Breast epithelium (tissue), 4 donors: ENCODE measurements at places on chromosomes 12 and 14.

DNA sequence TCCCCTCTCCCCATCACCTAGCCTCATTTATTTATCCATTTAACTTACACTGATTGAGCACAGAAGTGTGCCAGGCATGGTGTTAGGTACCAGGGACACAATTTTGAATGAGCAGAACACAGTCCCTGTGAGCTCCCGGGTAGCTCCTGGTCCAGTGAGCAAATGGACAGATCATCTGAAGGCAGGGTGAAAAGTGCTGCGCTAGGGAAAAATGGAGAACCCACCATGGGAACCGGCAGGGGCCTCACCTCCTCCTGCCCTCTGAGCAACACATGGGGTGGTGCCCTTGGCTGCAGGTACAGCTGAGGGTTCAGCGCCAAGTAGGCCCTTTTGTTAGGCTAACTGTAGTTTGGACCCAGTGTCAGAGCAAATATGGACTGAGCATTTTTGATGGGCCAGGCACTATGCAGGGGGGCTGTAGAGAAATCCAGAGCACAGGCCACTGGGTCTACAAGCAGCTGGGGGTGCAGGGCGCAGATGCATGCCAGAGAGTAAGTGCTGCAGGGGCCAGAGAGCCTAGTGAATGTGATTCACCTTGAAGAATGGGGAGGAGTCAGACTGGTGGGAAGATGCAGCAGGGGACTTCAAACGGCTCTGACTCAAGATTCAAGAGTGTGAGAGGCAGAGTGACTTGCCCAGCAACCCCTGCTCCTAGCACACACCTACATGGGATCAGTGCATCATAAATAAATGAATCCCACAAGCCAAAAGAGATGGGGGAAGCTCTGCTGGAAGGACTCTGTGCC lies 28.2 kb downstream of the LTBP2 start:
- H3K36me3 ChIP-seq, result no peaks in the 10 kb centered on the region
- no peak overlapping the region for H3K4me3 ChIP-seq
- DNase-seq, result no peak
- H3K27ac ChIP-seq, result peak overlapping the region; percentile 1
- peaks cover 4% of the 10 kb centered on the region for H3K4me1 ChIP-seq

- no peaks in the 10 kb centered on the region for H3K27me3 ChIP-seq
- H3K27ac ChIP-seq, result peak overlapping the region; percentile 62
Observed at GRCh38 chr12:47741340-47741703, 16.0 kb upstream of the ENDOU start.

- H3K27me3 ChIP-seq, result no peaks in the 10 kb centered on the region
- no peak overlapping the region for H3K27ac ChIP-seq
- no peak overlapping the region for H3K4me3 ChIP-seq
- H3K4me1 ChIP-seq, result no peaks in the 10 kb centered on the region
- no peak for DNase-seq
Observed at GRCh38 chr12:65648461-65648860, 175.8 kb upstream of the HMGA2 start.

DNA sequence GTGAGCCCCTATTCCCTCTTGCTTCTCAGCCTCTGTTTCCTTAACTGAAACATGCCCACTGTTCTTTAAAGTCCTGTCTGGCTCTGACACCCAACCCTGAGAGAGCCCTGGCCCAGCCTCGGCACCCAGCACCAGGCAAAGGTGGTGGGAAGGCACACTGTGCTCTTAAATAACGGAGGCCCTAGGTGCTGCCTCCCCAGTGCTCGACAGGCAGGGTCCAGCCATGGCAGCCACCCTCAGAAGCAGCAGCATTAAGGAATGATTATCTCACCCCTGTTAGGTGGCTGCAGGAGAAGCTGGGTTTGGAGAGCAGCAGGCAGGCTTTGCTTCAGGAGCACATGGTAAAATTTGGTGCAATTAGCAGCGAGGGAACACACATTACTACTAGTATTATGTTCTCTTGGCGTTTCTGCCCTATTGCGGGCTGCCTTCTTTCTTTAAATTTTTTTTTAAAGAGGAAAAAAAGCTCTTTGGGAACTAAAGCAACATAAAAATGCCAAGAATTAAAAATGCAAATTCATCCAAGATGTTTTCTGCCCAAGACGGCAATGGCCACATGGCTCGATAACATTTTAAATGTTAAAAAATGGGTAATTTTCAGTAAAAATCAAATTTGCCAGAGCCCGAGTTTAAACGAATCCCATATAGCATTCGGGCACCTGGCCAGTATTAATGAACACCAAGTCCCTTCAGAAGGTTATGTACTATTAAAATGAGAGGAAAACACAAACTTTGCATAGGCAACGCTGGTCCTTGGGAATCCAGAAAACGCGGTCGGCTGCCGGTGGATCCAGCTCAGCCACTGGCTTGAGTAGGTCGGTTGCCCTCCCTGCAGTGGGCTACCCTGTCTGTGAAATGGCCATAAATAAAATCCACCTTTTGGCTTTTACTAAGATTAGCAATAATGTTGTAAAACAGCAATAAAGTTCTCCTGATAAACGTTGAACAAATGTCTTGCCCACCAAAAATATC lies 152.2 kb downstream of the BCL11B start:
- H3K4me1 ChIP-seq, result no peaks in the 10 kb centered on the region
- H3K27ac ChIP-seq, result no peak overlapping the region
- DNase-seq, result no peak
- peaks cover 38% of the 10 kb centered on the region for H3K27me3 ChIP-seq

DNA sequence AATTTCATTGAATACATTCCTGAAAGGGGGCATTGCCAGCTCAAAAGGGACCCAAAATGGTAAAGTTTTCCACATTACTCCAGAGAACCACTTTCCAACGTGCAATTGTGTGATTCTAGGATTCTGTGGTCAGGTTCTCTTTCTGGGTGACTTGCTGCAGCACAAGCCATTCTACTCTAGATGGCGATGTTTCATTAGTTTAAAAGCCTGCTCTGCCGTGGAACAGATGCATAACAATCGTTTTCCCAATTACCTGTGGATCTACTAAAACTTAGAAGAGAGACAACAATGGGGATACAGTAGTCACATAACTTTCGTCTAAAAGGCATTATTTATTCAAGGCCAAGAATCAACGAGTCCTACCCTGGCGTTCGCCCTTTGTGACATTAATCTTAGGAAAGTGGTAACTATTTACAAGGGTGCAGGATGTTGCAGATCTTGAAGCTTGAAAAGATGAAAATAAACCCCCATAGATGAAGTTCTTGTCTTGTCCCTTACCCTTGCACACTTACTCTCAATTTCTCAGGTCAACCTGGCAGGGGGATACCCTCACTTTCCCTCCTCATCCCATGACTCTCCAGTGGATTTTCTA lies 400.9 kb downstream of the SNAPC1 start:
- H3K4me1 ChIP-seq, result no peaks in the 10 kb centered on the region
- H3K27me3 ChIP-seq, result no peaks in the 10 kb centered on the region
- H3K27ac ChIP-seq, result no peak overlapping the region
- H3K36me3 ChIP-seq, result no peaks in the 10 kb centered on the region
- H3K4me3 ChIP-seq, result no peak overlapping the region
- DNase-seq, result no peak

DNA sequence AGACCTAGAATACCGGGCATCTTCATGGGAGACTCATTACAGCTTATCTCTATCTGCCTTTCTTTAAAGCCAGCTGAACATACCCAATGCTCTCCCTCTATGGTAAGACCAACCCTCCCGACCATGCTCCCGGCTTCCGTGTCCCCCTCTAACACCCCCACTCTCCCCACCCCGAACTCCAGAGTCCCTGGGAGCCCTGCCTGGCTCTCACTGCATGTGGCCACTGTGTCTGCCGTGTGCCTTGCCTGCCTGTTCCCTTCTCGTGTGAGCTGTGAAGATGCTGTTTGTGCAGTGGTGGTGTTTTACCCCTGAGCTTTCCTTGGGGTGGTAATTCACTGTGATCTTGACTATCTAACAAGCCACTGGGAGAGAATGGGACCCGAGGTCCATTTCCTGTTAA lies 146.4 kb upstream of the FKBP4 start:
- DNase-seq, result no peak
- no peak overlapping the region for H3K27ac ChIP-seq
- H3K27me3 ChIP-seq, result no peaks in the 10 kb centered on the region
- H3K4me3 ChIP-seq, result no peak overlapping the region
- H3K4me1 ChIP-seq, result no peaks in the 10 kb centered on the region

DNA sequence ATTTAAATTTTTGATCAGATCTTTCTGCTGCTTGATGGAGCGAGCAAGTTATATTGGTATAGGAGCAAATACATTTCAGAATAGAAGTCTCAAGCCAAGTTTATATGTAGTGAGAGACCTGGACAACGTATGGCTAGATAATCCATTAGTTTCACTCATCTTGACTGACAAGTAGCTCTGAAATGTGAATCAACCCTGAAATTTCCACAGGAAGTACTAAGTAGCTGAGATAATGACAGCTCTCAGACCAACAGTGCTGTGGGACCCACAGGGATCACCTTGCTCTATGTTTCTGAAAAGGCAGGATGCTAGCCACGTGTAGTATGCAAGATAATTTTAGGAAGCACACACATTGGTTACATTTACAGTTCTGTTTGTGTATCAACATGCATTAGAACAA lies 258.6 kb upstream of the FOXN3 start:
- H3K27ac ChIP-seq, result no peak overlapping the region
- H3K4me3 ChIP-seq, result no peak overlapping the region
- no peak for DNase-seq
- H3K4me1 ChIP-seq, result no peaks in the 10 kb centered on the region
- no peaks in the 10 kb centered on the region for H3K36me3 ChIP-seq
- H3K27me3 ChIP-seq, result no peaks in the 10 kb centered on the region

DNA sequence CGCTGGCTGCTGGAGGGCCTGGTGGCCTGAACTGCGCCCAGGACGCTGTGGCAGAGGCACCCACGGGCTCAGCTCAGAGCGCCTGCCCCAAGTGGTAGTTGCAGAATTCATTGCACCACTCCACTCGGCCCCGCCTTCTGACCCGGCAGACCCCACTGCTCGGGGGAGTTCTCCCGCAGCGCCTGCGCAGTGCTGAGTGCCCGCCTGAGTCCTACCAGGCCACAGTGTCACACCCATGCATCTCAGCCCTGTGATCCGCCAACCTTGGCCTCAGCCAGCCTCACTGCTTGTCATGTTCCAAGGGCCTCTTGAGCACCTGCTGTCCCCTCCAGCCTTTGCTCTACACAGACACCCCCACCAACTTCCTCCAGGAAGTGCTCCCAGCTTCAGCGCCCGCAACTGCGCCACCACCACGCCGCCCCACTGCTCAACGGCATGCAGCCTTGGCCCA lies 12.2 kb downstream of the DEGS2 start:
- H3K27ac ChIP-seq, result no peak overlapping the region
- no peaks in the 10 kb centered on the region for H3K36me3 ChIP-seq
- H3K4me1 ChIP-seq, result peaks cover 30% of the 10 kb centered on the region
- no peaks in the 10 kb centered on the region for H3K27me3 ChIP-seq
- no peak for DNase-seq

GRCh38 chr12:33832900-33833299 lies 189.4 kb upstream of the ALG10 start:
- DNase-seq, result no peak
- H3K4me1 ChIP-seq, result no peaks in the 10 kb centered on the region
- no peaks in the 10 kb centered on the region for H3K36me3 ChIP-seq
- no peaks in the 10 kb centered on the region for H3K27me3 ChIP-seq
- no peak overlapping the region for H3K27ac ChIP-seq

DNA sequence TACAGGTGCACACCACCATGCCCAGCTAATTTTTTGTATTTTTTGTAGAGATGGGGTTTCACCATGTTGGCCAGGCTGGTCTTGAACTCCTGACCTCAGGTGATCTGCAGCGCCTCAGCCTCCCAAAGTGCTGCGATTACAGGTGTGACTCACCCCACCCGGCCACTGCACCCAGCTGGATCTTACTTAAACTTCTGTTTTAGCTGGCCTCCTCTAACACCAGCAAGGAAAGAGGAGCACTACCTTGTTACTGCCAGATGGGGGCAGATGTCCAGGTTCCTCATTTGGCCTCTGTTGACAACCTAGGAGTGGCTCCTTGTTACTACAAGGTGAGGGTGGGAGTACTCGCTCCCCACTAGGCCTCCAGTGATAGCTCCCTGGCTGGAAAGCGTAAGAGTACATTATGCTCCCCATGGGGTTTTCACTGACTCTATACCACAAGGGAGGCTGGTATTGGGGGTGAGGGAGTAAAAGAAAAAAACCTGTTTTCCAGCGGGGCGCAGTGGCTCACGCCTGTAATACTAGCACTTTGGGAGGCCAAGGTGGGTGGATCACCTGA lies 13.2 kb upstream of the ARF6 start:
- H3K36me3 ChIP-seq, result no peaks in the 10 kb centered on the region
- no peaks in the 10 kb centered on the region for H3K27me3 ChIP-seq
- H3K4me1 ChIP-seq, result no peaks in the 10 kb centered on the region
- no peak for DNase-seq
- no peak overlapping the region for H3K27ac ChIP-seq

- DNase-seq, result no peak
- peaks cover 6% of the 10 kb centered on the region for H3K4me1 ChIP-seq
- peak overlapping the region; percentile 36 for H3K27ac ChIP-seq
- H3K27me3 ChIP-seq, result no peaks in the 10 kb centered on the region
- no peak overlapping the region for H3K4me3 ChIP-seq
- H3K36me3 ChIP-seq, result no peaks in the 10 kb centered on the region
Observed at GRCh38 chr14:72544615-72545387, 349.1 kb downstream of the DPF3 start.

DNA sequence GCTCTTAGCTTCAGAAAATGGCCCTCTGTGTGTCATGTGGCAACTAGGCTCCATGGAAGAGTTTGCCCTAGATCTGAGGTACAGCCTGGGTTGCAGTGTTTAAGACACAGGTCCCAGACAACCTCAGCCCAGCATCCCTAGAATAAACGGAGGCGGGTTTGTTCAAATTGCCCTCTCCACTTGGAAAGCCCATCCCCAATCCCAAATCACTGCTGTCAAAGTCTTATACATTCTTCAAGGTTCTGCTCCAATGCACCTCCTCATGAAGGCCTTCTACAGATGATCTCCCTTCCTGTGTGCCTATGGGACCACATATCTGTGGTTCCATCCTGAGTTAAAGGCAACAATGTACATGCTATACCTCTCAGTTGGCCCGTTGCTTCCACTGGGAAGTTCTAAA lies 289.8 kb downstream of the DPF3 start:
- no peak for DNase-seq
- H3K27me3 ChIP-seq, result no peaks in the 10 kb centered on the region
- H3K4me3 ChIP-seq, result no peak overlapping the region
- no peak overlapping the region for H3K27ac ChIP-seq
- H3K36me3 ChIP-seq, result no peaks in the 10 kb centered on the region

DNA sequence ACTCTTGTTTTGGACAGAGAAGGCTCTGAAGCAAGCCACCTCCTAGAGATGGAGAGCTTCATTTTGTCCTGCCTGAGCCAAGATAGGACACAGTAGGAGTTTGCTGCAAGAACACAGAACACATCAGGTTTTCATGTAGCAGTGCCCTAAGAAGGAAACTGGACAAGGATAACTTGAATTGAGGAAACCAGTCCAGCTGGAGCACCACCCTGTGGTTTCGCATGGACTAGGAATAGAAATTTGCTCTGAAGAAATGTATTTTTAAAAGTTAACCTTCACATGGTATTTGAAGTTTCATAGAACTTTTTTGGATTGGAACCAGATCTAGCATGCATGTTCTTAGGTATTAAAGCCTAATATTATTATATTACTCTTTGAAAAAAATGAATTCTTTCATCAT lies 68.8 kb downstream of the RERG start:
- H3K27me3 ChIP-seq, result no peaks in the 10 kb centered on the region
- no peak for DNase-seq
- peak overlapping the region; percentile 79 for H3K27ac ChIP-seq
- H3K4me1 ChIP-seq, result peaks cover 11% of the 10 kb centered on the region
- H3K4me3 ChIP-seq, result no peak overlapping the region

GRCh38 chr12:24554612-24555295 lies 394.1 kb downstream of the BCAT1 start:
- H3K36me3 ChIP-seq, result no peaks in the 10 kb centered on the region
- no peaks in the 10 kb centered on the region for H3K4me1 ChIP-seq
- no peaks in the 10 kb centered on the region for H3K27me3 ChIP-seq
- H3K4me3 ChIP-seq, result no peak overlapping the region
